ENCODE measurements at places on chromosomes 12 and 14.
A peak's percentile ranks its signal among the peaks of the same experiment; 100 is the strongest.

DNA sequence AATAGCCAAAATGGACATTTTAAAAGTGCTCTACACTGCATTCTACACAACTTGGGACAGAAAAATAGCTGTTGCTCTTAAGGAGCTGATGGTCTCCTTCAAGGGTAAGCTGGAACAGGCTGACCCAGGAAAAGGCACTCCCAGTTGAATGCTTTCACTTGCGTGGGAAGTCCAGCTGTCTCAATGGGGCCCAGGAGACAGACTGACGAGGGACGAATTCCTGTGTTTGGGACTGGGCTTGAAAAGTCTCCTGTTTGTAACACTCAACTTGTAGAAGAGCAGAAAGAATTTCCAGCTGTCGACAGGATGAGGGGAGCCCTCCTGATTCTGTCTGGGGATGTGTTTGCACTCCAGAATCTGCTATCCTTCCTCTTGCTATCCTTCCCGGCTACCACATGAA lies 180.8 kb downstream of the ZFP36L1 start:
- DNase-seq: no peak

DNA sequence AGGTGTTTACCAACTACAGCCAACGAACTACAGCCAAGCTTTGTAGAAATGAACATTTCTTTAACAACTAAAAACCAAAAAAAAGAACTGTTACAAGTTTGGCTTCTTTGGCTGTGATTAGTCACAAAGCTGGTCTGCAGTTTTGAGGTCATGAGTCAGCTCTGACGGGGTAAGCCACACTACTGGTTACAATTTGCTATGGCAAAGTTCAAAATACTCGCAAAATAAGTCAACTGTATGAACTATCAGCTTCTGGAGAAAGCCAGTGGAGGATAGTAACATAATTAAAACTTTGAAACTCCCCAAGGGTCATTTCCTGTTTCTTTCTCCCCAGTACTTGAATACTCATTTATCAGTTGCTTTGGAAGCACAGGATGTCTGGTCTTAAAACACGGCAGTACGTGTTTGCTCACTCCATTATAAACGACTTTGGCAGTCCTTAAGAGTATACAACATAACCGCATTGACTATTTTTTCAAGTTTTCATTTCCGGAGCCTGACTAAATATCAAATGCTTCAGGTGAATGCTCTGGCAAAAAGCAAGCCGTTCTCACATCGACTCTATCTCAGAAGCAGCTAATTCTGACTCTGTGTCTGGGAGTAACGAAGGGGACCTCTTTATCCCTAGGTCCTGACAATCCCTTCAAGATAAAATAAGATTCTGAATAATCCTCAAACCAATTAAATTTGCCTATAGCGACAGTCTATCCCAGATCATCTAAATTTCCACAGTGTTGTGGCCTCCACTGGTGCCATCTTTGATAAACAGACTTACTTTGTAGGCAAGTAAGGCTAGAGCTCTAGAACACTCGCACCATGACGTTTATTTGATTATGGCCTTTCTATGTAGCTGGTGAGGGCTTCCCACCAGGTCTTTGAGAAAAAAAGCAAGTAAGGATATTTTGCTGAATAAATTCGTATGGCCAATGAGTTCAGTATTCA lies 10.6 kb downstream of the PHLDA1 start:
- DNase-seq: peak; percentile 64

DNA sequence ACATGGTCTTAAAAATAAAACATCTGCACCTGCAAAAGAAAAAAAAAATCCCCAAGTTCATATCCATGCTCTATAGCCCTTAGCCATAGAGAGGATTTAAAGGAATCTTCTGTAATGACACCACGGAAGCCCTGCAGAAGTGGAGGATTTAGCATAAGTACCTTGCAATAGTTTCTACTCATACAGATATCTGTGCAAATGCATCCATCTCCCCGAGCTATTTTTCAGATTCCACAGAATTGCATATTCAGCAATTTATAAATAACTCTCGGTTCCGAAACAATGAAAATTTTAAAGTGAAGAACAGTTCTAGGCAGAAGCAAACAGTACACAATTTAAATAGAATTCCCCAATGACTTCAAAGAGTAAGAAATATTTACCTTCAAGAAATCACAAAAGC lies 424 bp downstream of the IGF1 start:
- DNase-seq: no peak

- peak; percentile 24 for DNase-seq
Measured at GRCh38 chr14:90556666-90557450, 160.0 kb downstream of the CALM1 start.

GRCh38 chr12:49821373-49822287 lies 6.6 kb downstream of the NCKAP5L start:
- peak; percentile 63 for DNase-seq

DNA sequence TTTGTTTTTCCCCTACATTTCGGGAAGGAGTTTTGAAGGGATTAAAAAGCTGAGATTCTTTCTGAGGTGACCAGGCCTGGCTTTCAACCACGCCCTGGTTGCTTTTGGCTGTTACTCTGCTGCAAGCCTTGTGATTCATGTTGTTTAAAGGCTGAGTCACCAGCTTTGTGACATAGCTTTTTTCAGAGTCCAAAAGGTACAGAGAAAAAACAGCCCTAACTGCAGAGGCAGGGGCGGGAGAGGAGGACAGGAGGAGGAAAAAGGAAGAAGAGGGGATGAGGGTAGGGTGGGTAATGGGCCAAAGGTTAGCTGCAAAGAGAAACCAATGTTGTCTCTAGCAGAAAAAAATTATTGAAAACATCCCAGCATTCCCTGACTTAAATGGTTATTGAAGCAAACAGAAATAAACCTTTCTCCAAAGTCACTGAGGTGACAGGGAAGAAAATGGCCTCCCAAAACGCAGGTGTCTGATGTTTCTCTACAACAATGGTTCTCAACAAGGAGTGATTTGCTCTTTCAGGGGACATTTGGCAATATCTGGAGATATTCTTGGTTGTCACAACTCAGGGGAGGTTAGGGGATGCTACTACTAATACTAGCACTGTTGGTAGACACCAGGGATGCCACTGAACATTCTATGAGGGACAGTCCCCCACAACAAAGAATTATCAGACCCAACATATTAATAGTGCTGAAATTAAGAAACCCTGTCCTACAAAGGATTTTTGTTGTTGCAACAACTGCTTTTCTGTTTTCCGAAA lies 2.1 kb upstream of the UBC start:
- DNase-seq: peak; percentile 88

All from aorta (tissue), 5 donors.